ENCODE measurements at places on chromosomes 6 and 20.

GRCh38 chr6:116268589-116269293 lies 11.0 kb downstream of the TSPYL1 start:
- peak; percentile 41 for DNase-seq

DNA sequence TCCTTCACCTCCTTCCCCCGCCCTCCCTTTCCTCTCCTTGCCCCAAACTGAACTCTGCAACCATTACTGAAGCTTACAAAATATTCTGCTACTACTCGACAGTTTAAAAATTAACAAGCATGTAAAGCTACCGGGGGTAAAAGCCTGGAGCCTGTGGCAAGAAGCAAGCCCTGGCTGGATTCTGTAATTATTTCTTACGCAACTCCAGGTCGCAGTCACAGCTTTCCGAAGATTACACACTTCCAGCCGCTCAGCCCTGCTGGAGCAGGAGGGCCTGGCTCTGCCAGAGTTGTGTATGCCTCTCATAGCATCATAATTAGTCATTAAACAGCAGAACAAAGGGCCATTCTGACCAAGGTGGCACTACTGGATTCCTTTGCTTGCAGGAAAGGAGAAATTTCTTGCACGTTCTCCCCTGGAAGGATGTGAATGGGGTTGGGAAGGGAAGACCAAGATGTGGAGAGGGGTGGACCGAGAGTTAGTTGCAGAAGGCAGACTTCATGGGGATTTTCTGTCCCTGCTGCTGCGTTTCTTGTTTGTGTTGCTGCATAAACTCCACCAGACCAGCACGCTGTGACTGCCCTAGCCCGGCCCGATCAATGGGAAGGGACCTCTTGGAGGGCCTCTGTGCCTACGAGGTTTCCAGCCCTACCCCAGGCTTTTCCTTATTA lies 23.6 kb downstream of the FOXQ1 start:
- no peak for DNase-seq

- no peak for DNase-seq
These were observed 6.6 kb upstream of the SERPINB9 start for GRCh38 chr6:2909718-2910117.

DNA sequence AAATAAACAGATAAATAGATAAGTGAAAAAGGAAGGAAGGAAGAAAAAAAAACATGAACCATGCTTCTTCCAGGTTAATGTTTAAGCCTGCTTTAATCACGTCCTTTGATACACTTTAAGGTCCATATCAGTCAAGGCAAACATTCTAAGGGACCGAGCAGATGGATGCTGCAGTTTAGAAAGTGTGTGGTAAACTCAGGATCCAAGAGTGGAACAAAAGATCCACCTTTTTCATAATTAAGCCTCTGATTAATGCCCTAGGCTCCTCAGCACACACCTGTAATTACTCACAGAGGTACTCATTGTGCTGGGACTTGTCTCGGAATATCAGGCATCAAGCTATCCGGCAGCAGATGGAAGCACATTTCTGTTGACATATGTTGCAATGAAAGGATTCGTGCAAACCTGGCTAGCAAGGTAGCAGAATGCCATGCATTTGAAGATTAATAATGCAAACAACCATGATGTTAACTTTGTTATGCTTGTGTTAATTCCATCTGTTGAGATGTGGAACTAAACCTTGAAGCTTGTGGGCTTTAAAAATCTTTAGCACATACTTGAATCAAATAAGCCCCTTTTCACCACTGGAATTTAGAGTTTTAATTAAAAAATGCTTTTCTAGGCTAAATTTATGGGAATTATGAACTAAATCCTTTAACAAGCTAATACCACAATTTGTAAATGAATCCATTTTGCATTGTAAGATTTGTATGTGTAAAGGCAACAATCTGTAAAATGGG lies 163.7 kb downstream of the RALGAPA2 start:
- peak; percentile 95 for DNase-seq

GRCh38 chr6:156777577-156778453 lies 637 bp downstream of the ARID1B start:
- DNase-seq: peak; percentile 28

DNA sequence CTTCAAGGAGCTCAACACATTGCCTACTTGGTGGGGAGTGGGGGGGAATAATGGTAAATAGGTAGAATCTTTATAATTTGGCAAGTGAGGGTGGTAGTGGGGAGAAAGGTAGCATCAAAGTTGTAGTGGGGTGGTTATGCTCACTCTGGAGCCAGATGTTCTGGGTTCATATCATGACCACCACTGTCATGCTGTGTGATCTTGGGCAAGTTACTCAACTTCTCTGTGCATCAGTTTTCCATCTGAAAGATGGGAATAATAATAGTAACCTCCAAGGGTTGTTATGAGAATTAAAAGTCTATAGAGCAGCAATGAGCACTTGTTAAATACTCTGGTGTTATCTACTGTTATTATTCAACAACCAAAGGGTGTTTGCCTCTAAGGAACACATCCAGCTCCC lies 22.0 kb upstream of the PREX1 start:
- no peak for DNase-seq

DNA sequence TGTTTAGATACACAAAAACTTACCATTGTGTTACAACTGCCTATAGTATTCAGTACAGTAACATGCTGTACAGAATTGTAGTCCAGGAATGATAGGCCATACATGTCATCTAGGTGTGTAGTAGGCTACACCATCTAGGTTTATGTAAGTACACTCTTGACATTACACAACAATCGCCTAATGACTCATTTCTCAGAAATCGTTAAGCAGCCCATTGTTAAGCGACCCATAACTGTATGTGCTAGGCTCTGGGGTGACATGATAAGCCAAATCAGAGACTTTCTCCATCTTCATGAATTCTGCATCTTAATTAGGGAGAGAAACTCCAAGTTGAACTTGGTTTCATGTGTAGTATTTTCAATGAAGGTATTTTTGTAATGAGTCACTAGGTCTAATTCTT lies 17.2 kb downstream of the STK35 start:
- no peak for DNase-seq

DNA sequence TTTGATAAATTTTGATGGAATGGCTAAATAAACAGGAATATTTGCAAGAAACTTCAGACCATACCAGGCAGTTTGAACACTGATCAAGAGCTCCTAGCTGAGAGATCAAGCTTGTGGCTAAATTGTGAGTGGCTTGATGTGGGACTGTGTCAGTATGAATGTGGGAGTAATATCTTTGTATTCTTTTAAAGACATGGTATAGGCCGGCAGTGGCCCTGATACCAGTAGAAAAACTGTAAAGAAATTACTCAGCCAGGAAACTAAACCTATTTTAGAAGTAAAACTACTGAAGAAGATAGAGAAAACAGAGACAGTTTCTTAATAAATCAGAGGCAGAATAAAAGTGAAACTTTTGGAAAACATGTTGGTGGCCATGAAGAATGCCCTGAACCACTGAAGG lies 608.4 kb upstream of the SYNCRIP start:
- DNase-seq: no peak
